ENCODE measurements at places on chromosomes 11 and 22.

DNA sequence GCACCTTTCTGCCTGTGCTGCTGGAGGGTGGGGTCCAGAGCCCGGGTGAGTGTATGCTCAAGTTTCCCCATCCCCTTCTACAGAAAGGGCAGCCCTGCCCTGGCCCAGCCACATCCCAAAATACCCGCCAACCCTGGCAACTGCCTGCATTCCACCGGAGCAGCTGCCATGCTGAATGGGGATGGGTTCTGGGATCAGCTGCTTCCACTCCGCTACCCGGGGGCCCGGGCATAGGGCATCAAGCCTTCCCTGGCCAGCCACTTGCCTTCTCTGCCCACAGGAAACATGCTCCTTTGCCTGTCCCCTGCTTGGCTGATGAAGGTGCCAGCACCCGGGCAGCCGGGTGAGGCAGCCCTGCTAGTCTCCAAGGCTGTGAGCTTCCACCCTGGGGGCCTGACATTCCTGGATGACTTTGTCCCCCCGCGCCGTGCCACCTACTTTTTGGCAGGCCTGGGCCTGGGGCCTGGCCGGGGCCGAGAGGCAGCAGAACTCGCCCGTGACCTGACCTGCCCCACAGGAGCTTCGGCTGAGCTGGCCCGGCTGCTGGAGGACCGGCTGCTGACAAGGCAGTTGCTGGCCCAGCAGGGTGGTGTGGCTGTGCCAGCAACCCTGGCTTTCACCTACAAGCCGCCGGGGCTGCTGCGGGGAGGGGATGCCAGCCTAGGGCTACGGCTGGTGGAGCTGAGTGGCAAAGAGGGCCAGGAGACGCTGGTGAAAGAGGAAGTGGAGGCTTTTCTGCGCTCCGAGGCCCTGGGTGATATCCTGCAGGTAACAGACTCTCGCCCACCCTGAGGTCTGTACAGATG is 3.2 kb downstream of the CARNS1 start:
- DNase-seq: peak; percentile 67
- H3K4me1 ChIP-seq: peaks cover 54% of the 10 kb centered on the region
- H3K36me3 ChIP-seq: no peaks in the 10 kb centered on the region
- H3K27me3 ChIP-seq: no peaks in the 10 kb centered on the region
- H3K4me3 ChIP-seq: peak overlapping the region; percentile 79

- H3K36me3 ChIP-seq: no peaks in the 10 kb centered on the region
- H3K4me1 ChIP-seq: no peaks in the 10 kb centered on the region
- no peak overlapping the region for H3K4me3 ChIP-seq
- no peaks in the 10 kb centered on the region for H3K27me3 ChIP-seq
Observed at GRCh38 chr11:73235236-73235786, 17.2 kb downstream of the P2RY2 start.

GRCh38 chr11:55852141-55852540 is 13.6 kb downstream of the OR5D16 start:
- H3K4me3 ChIP-seq: no peak overlapping the region
- DNase-seq: no peak
- H3K27me3 ChIP-seq: no peaks in the 10 kb centered on the region
- no peaks in the 10 kb centered on the region for H3K36me3 ChIP-seq
- H3K27ac ChIP-seq: no peak overlapping the region
- H3K4me1 ChIP-seq: no peaks in the 10 kb centered on the region

GRCh38 chr11:118060081-118060661 is 16.7 kb upstream of the TMPRSS4 start:
- no peaks in the 10 kb centered on the region for H3K27me3 ChIP-seq
- H3K4me3 ChIP-seq: no peak overlapping the region
- H3K4me1 ChIP-seq: no peaks in the 10 kb centered on the region
- H3K27ac ChIP-seq: no peak overlapping the region
- no peak for DNase-seq

DNA sequence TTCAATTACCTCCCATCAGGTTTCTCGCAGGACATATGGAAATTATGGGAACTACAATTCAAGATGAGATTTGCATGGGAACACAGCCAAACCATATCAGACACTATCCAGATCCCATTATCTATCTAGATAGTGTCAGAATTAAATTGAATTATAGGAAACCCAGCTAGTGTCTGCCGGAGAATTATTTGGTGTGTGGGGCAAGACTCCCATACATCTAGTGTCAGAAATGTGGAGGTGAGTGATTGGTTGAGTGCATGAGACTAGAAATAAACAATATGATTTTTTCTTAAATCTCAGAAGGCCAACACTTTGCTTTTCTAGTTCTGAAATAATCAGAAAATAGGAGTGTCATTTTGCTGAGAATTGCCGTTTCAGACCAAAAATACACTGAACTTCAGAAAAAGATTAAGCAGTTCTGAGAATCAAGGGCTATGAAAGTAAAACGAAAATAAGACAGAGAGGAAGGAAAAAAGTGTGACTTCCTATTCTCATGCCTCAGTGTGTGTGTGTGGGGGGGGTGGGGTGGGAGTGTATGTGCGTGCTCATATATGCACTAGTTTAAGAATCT is 21.3 kb downstream of the CASP12 start:
- H3K36me3 ChIP-seq: no peaks in the 10 kb centered on the region
- H3K27me3 ChIP-seq: no peaks in the 10 kb centered on the region
- H3K4me3 ChIP-seq: peak overlapping the region; percentile 12
- no peak for DNase-seq
- peak overlapping the region; percentile 83 for H3K27ac ChIP-seq

- H3K27ac ChIP-seq: no peak overlapping the region
- H3K4me3 ChIP-seq: no peak overlapping the region
- no peaks in the 10 kb centered on the region for H3K4me1 ChIP-seq
- DNase-seq: no peak
- H3K36me3 ChIP-seq: no peaks in the 10 kb centered on the region
Observed at GRCh38 chr11:100878474-100878873, 191.4 kb downstream of the ARHGAP42 start.

- peaks cover 8% of the 10 kb centered on the region for H3K36me3 ChIP-seq
- DNase-seq: peak; percentile 35
- peaks cover 2% of the 10 kb centered on the region for H3K27me3 ChIP-seq
- H3K4me1 ChIP-seq: peaks cover 42% of the 10 kb centered on the region
- H3K27ac ChIP-seq: peak overlapping the region; percentile 94
Observed at GRCh38 chr11:36288442-36289225, 590 bp downstream of the COMMD9 start.

GRCh38 chr11:59253001-59253400 is 40.3 kb upstream of the MPEG1 start:
- H3K27ac ChIP-seq: no peak overlapping the region
- DNase-seq: no peak
- H3K4me3 ChIP-seq: no peak overlapping the region

DNA sequence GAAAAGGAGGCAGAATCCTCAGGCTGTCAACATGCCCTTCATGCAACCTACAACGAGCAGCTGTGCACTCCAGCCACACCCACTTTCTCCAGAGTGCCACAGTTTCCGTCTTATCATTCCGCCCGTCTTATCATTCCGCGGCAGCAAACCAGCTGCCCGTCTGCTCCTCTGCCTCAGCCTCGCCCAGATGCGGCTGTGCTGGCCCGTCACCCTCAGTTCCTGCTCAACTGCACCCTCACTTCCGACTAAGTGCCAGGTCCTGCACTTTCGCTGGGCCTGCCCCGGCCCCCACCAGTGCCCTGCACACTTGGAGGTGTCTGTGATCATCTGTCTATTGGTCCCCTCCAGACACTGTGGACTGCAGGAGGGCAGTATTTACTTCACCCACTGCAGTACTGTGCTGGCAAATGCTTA is 43.7 kb downstream of the MICAL3 start:
- no peaks in the 10 kb centered on the region for H3K27me3 ChIP-seq
- peak; percentile 47 for DNase-seq
- H3K4me1 ChIP-seq: peaks cover 39% of the 10 kb centered on the region
- H3K36me3 ChIP-seq: no peaks in the 10 kb centered on the region
- H3K4me3 ChIP-seq: peak overlapping the region; percentile 66

DNA sequence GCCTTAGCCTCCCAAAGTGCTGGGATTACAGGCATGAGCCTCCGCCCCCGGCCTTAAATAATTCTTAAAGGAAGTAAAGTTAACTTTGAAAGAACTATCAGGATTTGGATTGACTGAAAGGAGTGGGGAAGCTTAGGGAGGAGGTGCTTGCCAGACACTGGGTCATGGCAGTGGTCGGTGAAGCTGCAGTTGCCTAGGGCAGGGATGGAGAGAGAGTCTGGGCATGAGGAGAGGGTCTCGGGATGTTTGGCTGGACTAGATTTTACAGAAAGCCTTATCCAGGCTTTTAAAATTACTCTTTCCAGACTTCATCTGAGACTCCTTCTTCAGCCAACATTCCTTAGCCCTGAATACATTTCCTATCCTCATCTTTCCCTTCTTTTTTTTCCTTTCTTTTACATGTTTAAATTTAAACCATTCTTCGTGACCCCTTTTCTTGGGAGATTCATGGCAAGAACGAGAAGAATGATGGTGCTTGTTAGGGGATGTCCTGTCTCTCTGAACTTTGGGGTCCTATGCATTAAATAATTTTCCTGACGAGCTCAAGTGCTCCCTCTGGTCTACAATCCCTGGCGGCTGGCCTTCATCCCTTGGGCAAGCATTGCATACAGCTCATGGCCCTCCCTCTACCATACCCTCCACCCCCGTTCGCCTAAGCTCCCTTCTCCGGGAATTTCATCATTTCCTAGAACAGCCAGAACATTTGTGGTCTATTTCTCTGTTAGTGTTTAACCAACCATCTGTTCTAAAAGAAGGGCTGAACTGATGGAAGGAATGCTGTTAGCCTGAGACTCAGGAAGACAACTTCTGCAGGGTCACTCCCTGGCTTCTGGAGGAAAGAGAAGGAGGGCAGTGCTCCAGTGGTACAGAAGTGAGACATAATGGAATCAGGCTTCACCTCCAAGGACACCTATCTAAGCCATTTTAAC is at the start of gene NNMT:
Gene NNMT, plus strand, starts transcription at position 724 of the 929 bp plus-strand sequence. Its CDS starts 158 bp downstream, at position 882.
- no peaks in the 10 kb centered on the region for H3K36me3 ChIP-seq
- no peaks in the 10 kb centered on the region for H3K4me1 ChIP-seq
- peaks cover 13% of the 10 kb centered on the region for H3K27me3 ChIP-seq
- no peak for DNase-seq
- H3K4me3 ChIP-seq: no peak within 1 kb of the TSS
- no peak within 1 kb of the TSS for H3K27ac ChIP-seq

DNA sequence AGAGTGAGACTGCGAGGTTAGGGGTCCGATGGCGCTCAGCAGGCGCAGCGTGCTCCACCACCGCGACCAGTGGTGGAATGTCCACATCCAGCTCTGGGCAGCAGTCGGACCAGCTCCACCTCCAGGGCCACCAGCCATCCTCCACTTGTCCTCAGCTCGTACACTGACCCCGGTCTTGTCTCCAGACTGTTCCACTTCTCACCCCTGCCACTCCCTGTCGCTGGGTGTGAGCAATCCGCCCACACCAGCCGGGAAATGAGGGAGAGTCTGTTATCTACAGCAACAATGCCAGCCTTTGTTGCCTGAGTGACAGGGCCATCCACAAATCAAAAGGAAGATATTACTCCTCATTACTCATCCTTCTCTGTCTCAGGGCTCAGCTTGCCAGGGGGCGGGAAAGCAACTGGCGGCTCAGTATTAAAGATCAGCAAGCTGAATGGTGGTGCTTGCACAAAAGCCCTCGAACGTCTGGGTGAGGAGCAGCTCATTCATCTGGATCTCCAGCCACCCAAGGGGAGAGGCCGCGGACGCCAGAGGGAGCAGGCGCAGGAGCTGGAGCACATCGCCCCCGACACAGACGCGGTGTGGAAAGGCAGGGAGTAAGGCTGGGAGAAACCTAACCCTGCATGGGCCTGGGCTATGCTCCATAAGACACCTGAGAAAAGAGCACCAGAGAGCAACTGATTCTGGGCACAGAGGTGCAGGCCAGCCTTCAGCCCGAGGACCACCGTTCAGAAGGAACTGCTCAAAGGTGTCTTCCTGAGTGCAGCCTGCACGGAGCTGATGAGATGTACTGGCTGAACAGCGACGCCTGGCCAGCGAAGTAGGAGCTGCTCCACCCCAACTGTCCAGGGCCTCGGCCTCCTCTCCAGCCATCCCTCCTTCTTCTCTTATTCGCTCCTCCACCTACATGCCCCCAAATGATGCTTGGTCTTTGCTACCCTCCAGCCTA is 21.9 kb downstream of the IGSF9B start:
- peaks cover 81% of the 10 kb centered on the region for H3K36me3 ChIP-seq
- H3K27me3 ChIP-seq: no peaks in the 10 kb centered on the region
- H3K27ac ChIP-seq: peak overlapping the region; percentile 67
- peaks cover 14% of the 10 kb centered on the region for H3K4me1 ChIP-seq
- no peak for DNase-seq

- no peak overlapping the region for H3K27ac ChIP-seq
- no peak overlapping the region for H3K4me3 ChIP-seq
Observed at GRCh38 chr11:35483131-35483820, 42.1 kb downstream of the PAMR1 start.

- H3K4me1 ChIP-seq: peaks cover 58% of the 10 kb centered on the region
- DNase-seq: peak; percentile 80
- H3K4me3 ChIP-seq: peak overlapping the region; percentile 100
- H3K27me3 ChIP-seq: peaks cover 2% of the 10 kb centered on the region
Observed at GRCh38 chr11:65424205-65425104, 1.9 kb downstream of the NEAT1 start.

- H3K4me1 ChIP-seq: no peaks in the 10 kb centered on the region
- no peak overlapping the region for H3K4me3 ChIP-seq
- DNase-seq: no peak
Observed at GRCh38 chr22:33299245-33299956, 241.2 kb upstream of the SYN3 start.

DNA sequence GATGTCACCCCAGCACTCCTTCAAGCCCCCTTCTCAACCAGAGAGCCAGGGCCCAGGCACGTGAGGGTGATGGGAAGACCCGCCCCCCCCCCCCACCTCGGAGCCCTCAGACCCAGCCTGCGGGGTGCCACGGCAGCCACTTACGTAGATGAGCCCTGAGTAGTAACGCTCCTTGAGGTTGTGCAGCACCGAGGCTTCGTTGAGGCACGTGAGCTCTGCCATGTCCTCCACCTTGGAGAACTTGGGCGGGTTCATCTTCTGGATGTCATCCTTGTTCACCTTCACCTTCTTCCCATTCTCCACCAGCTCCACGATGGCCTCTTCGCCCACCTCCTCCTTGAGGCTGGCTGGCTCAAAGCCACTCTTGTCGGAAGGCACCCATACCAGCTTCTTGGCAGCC is 39.0 kb downstream of the MYH9 start:
- H3K4me1 ChIP-seq: peaks cover 92% of the 10 kb centered on the region
- H3K4me3 ChIP-seq: peak overlapping the region; percentile 18
- no peaks in the 10 kb centered on the region for H3K27me3 ChIP-seq
- H3K36me3 ChIP-seq: peaks cover 92% of the 10 kb centered on the region
- peak overlapping the region; percentile 95 for H3K27ac ChIP-seq
- DNase-seq: no peak

- peaks cover 82% of the 10 kb centered on the region for H3K36me3 ChIP-seq
- H3K4me3 ChIP-seq: no peak overlapping the region
- no peak overlapping the region for H3K27ac ChIP-seq
- no peak for DNase-seq
- H3K4me1 ChIP-seq: peaks cover 23% of the 10 kb centered on the region
Observed at GRCh38 chr11:9172389-9172788, 81.0 kb upstream of the SCUBE2 start.

- peaks cover 28% of the 10 kb centered on the region for H3K4me1 ChIP-seq
- no peak for DNase-seq
- no peak overlapping the region for H3K27ac ChIP-seq
- H3K4me3 ChIP-seq: no peak overlapping the region
- no peaks in the 10 kb centered on the region for H3K27me3 ChIP-seq
Observed at GRCh38 chr11:68342459-68343158, 30.2 kb downstream of the LRP5 start.

GRCh38 chr11:2122907-2123627 is 16.1 kb downstream of the IGF2 start:
- H3K27me3 ChIP-seq: peaks cover 43% of the 10 kb centered on the region
- no peaks in the 10 kb centered on the region for H3K4me1 ChIP-seq
- DNase-seq: no peak
- no peak overlapping the region for H3K4me3 ChIP-seq
